Gastroesophageal sphincter (tissue), 4 donors: ENCODE measurements at places on chromosomes 5 and 9. TPM values are rescaled to one million over a fixed set of nuclear protein-coding genes. Genes with fewer than 3 reads are reported as not detected.

The C6 gene
- 4.7 TPM for total RNA-seq

The FAM221B gene
- total RNA-seq, result not detected

The TMC1 gene
- not detected for total RNA-seq

The C5 gene
- 2.7 TPM for total RNA-seq

The PDE6A gene
- total RNA-seq, result not detected

The SEMA5A gene
- 4.7 TPM for total RNA-seq

The PAEP gene
- total RNA-seq, result not detected

The SLC6A18 gene
- not detected for total RNA-seq

The LHX3 gene
- not detected for total RNA-seq

The LVRN gene
- total RNA-seq, result 4.5 TPM

The SPDL1 gene
- total RNA-seq, result 10.1 TPM

The AKNA gene
- 24.3 TPM for total RNA-seq

The MTMR12 gene
- total RNA-seq, result 44.2 TPM

The ITGA2 gene
- 8.9 TPM for total RNA-seq

The DDX41 gene
- total RNA-seq, result 80.8 TPM

The ZNF354C gene
- 5.3 TPM for total RNA-seq

The IL5 gene
- not detected for total RNA-seq

The YTHDC2 gene
- total RNA-seq, result 11.1 TPM

The BTNL9 gene
- 7.5 TPM for total RNA-seq

The HRH2 gene
- 1.7 TPM for total RNA-seq

The HMGCS1 gene
- 13.9 TPM for total RNA-seq

The PSD2 gene
- 0.13 TPM for total RNA-seq

The TRIM7 gene
- total RNA-seq, result 5.0 TPM

The TSSK1B gene
- total RNA-seq, result not detected

The MINAR2 gene
- total RNA-seq, result not detected

The SPOCK1 gene
- total RNA-seq, result 46.5 TPM

The PRSS3 gene
- 1.2 TPM for total RNA-seq

The ZNF454 gene
- 3.9 TPM for total RNA-seq

The HRCT1 gene
- 23.8 TPM for total RNA-seq

The CORO2A gene
- total RNA-seq, result 0.78 TPM

The LECT2 gene
- total RNA-seq, result not detected

The ZNF883 gene
- 0.94 TPM for total RNA-seq

The PCDHA5 gene
- 0.31 TPM for total RNA-seq

The CARD19 gene
- 82.2 TPM for total RNA-seq

The ARID3C gene
- total RNA-seq, result not detected

The LCN2 gene
- total RNA-seq, result not detected

The TICAM2 gene
- 1.6 TPM for total RNA-seq

The PRDM9 gene
- total RNA-seq, result not detected

The HAVCR2 gene
- total RNA-seq, result 15.2 TPM

The PLAC8L1 gene
- total RNA-seq, result not detected

The DRD1 gene
- 0.13 TPM for total RNA-seq

The PAX5 gene
- total RNA-seq, result not detected

The FOXD4L5 gene
- total RNA-seq, result not detected

The ZDHHC11 gene
- 19.1 TPM for total RNA-seq

The GABRG2 gene
- 0.39 TPM for total RNA-seq

The SELENOP gene
- 131 TPM for total RNA-seq

The ROR2 gene
- total RNA-seq, result 69.1 TPM

The DMRT3 gene
- total RNA-seq, result not detected

The GRM6 gene
- total RNA-seq, result not detected

The PCSK1 gene
- 0.92 TPM for total RNA-seq

The GNG10 gene
- 87.4 TPM for total RNA-seq
